ENCODE measurements at places on chromosomes 6 and 20.
A peak's percentile ranks its signal among the peaks of the same experiment; 100 is the strongest.

DNA sequence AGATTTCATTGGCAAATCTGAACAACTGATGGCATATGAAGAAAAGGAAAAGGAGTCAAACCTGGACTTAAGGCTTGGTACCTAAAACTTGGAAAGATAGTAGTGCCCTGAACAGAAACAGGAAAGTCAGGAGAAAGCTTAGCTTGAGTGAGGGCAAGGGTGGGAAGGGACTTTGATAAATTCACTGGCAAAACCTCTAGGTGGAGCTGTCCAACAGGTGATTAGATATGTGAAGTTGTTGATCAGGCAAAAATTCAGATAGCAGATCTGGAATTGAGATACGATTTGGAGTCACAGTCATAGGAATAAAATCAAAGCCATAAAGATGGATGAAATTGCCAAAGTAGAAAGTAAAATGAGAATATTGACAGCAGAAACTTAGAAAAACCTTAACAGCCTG is 16.1 kb upstream of the ZNF292 start:
- DNase-seq: peak; percentile 46

- peak; percentile 67 for DNase-seq
Observed at GRCh38 chr6:30325150-30325872, 1.4 kb upstream of the TRIM39 start.

- no peak for DNase-seq
Observed at GRCh38 chr20:8658103-8658502, 410.8 kb upstream of the PLCB4 start.

- no peak for DNase-seq
Observed at GRCh38 chr6:119255492-119255891, 94.1 kb downstream of the MAN1A1 start.

GRCh38 chr6:42046464-42047212 is 3.7 kb upstream of the TAF8 start:
- no peak for DNase-seq

GRCh38 chr6:92188016-92188415 is 1231.3 kb downstream of the EPHA7 start:
- no peak for DNase-seq

DNA sequence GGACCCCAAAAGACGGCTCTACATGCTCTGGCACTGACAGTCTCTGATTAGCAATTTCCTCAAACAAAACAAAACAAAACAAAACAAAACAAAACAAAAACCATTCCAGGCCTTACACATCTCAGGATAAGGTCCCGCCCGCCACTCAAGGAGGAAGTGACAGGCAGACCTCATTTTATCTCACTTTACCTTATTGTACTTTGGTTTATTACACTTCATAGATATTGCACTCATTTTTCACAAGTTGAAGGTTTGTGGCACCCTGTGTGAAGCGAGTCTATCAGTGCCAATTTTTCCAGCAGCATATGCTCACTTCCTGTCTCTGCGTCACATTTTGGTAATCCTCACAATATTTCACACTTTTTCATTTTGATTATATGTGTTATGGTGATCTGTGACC is 15.2 kb downstream of the ZBP1 start:
- DNase-seq: no peak

DNA sequence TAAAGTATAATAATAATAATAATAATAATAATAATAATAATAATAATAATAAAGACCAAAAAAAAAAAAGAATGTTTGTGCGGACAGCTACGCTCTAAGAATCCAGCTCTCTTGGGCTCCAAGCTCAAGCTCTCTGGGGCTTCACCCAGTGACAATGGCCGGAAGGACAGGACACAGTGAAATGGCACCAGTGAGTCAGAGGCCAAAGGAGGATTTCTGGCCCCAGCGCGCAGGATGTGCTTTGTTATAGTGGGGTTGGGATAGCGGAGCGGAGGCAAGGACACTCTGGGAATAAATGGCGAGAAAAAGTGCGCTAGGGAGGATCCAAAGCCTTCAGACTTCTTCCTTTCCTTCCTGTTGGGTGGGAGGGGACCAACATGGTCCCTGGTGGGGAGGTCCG is 38.2 kb downstream of the HLA-A start:
- no peak for DNase-seq

DNA sequence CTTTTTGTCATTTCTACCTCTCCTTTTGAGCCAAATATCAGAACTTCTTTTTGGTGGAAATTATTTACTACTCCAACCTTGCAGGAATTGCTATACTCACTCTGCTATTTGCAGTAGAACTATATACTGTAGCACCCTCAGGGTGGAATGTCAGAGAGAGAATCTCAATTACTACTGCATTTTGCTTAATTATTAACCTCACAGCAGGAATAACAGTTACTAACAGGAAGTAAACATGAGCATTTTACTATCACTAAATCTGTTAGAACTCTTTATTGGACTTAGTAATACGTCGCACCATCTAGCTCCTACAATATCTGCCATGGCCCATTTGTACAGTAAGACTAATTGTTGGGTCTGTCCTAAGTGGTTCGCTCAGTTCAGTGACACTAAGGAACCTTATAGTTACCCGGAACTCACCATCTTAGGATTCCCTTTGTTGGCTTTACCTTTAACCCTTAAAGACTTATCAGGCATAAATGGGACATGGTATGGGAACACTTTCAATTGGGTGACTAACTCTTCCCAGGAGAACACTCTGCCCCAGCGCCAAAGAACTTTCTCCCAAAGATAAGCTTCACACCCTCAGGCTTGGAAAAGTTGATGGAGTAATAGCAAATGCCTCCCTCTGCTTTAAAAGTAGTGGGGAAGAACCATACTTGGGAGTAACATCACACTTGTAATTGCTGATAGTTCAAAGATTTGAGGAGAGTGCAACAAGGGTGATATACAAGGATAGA is 38.8 kb downstream of the PLN start:
- no peak for DNase-seq

- DNase-seq: no peak
Observed at GRCh38 chr6:144657691-144658090, 372.6 kb downstream of the UTRN start.

- DNase-seq: no peak
Observed at GRCh38 chr20:36273414-36274180, 32.5 kb upstream of the DLGAP4 start.

- DNase-seq: no peak
Observed at GRCh38 chr20:36523341-36523740, 18.0 kb upstream of the MYL9 start.

DNA sequence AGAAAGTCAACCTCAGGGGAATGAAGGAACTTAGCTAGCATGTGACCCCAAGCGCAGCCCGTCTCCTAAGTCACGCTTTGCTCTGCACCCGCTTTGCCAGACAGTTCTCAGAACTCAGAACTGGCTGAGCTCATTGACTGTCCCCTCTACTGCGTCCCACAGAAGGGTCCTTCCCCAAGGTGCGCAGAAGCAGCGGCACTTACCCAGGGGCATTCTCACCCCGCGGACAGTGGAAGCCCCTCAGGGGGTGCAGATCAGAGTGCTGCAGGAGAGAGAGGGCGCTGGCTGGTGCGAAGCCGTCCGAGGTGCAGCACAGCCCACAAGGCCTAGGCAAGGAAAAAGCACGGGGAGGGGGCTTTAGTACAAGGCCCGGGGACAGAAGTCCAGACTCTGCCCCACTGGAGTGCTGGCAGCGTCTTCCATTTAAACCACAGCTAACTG is 807 bp downstream of the SNHG17 start:
- no peak for DNase-seq

- DNase-seq: no peak
Observed at GRCh38 chr6:36978421-36979346, 7.3 kb downstream of the MTCH1 start.

GRCh38 chr6:7413151-7413823 is 23.7 kb downstream of the RIOK1 start:
- no peak for DNase-seq

- no peak for DNase-seq
Observed at GRCh38 chr6:168192195-168192900, 113.3 kb upstream of the FRMD1 start.

DNA sequence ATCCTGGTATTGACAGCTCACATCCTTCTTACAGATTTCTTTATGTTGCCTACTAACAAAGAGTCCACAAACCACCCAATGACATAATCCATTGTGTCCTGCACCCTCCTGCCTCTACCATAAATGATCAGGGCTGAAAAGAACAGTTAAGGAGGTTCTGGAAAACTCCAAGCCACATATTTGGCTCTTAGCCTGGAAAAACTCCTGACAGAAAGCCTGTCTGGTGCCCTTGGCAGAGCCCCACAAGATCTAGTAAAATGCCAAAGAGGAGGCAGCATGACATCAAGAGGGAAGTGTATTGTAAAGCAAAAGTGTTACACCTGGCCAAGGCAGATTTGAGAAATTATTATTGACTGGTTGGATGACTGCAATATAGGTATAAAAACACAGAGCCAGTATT is 126.4 kb upstream of the VGLL2 start:
- DNase-seq: peak; percentile 92

DNA sequence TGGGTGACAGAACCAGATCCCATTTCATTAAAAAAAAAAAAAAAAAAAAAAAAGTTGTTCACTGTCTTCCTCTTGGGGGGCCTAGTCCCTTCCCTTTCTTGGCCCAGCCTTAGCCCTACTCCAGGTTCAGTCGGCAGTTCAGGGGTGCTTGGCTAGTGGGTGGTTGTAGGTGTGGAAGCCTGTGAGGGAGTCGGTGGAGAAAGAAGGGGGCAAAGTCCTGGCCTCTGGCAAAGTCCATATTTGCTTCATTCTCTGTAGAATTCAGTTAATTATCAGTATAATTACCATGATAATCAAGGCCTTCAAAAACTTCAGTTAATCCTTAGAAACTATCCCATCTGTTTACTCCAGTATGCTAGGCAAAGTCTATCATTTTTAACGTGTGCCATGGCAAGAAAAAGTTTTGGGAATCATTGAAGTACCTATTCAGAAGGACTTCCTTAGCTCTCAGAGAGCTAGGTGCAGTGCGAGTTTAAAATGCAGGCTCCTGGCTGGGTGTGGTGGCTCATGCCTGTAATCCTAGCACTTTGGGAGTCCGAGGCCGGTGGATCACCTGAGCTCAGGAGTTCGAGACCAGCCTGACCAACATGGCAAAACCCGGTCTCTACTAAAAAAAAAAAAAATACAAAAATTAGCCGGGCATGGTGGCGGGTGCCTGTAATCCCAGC is 205.7 kb upstream of the ARG1 start:
- DNase-seq: no peak

DNA sequence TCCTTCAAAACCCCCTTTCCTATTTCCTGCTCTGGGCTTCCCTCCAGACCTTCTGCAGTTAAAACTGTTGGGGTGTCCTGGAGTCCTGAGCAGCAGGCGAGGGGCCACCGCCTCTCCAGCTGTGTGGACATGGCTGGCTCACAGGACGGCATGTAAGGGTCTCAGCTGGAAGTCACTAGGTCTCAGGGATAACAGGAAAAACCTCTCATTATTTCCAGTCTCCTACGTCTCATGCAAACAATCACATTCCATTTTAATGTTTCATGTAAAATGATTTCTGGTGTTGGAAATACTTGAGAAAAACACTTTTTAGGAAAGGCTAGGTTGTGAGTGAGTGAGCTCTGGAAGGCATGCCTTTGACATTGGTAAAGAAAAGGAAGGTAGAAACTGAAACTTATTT is 158.7 kb downstream of the SCML4 start:
- DNase-seq: no peak

GRCh38 chr20:63347081-63347741 is 13.9 kb downstream of the CHRNA4 start:
- DNase-seq: no peak

- DNase-seq: no peak
Observed at GRCh38 chr6:144087789-144088426, 7.5 kb downstream of the SF3B5 start.

DNA sequence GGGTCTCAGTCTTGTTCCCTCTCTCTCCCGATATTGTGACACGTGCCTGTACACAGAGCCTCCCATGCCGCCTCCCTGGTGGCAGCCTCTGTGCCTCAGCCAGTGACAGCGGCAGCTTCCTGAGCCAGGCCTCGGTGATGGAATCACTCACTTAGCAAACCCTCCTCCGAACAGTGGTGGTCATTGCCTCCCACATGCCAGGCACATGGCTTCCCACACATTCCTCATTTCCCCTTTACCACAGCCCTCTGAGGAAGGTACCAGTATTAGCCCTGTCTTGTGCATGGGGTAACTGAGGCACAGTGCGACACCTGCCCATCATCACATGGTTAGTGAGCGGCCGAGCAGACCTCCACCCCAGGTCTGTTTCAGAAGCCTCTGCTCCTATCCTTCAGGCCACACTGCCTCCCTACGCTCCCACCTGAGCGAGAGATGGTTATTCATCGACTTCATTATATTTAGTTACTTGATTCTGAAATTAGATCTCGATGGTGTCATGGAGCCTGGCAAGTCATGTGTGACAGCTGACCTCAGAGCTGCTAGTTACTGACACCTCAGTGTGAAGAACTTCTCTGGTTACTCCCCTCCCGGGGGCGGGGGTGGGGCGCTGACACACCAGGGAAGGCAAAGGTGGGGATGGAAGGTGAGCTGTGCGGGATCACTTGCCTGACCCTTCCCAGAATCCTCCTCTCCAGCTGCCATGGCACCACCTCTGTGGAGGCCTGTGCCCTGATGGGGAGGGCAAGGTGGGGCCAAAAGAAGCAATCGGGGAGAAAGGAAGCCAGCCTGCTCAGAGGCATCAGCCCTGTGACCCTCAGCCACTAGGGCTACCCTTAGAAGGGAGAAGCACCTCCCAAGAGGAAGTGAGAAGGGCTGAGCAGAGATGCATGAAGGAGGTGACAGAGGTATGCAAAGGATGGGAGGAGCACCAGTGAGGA is 17.9 kb downstream of the MDGA1 start:
- DNase-seq: peak; percentile 33

GRCh38 chr6:27889628-27890444 is 22.4 kb downstream of the OR2B2 start:
- DNase-seq: no peak

GRCh38 chr6:169961772-169962561 is 210.5 kb downstream of the ERMARD start:
- no peak for DNase-seq

DNA sequence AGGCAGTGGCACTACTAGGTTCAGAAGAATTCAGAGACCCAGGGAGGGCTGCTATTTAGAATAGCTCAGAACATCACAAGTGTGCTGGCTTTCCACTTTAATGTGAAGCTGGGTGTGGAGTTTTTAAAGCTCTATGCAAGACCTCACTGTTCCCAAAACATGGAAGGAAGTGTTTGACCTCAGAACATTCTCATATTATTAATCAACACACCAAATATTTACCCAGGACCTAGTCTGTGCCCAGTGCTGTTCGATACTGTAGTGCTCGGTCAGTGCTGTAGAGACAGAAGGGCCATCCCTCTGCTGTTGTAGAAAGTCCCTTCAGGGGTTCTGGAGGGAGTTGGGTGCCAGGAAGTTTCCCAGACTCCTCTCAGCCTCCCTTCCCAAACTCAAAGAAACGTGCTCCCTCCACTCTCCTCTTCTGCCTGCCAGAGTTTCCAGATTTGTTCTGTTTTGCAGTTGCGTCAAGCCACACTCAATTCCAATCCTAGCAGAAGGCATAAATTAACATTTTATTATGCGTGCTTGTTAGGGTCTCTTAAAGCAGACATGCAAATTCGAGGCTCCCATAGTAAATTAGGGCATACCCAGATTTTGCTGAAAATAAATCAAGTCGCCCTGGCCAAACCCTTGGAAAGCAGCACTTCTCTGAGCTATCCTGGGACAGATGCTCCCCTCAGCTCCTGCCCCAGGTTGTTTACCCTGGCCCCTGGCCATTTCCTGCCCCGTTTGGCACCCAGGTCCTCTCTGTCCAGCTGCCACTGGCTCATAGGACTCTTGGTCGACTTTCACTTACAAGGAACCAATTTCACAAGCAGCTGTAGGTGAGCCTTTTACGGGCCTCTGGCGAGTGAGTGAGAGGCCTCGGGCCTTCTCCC is 248.6 kb downstream of the HIVEP2 start:
- DNase-seq: no peak

- DNase-seq: no peak
Observed at GRCh38 chr20:3189561-3190131, 14.8 kb downstream of the DDRGK1 start.

GRCh38 chr6:15839969-15840541 is 177.2 kb upstream of the DTNBP1 start:
- DNase-seq: no peak

All from NCI-H2029 treated with DMSO at 0.1 percent for 48 hours (cell line).